ENCODE measurements at places on chromosomes 13 and 19.

GRCh38 chr19:40163541-40164129, 27.6 kb upstream of the MAP3K10 start:
- DNase-seq = no peak

GRCh38 chr13:94454906-94455305, 24.6 kb downstream of the DCT start:
- no peak for DNase-seq

- no peak for DNase-seq
Observed at GRCh38 chr19:18418483-18419194, 559 bp upstream of the SSBP4 start.

- DNase-seq = no peak
Observed at GRCh38 chr13:46071590-46072249, 19.2 kb upstream of the ZC3H13 start.

DNA sequence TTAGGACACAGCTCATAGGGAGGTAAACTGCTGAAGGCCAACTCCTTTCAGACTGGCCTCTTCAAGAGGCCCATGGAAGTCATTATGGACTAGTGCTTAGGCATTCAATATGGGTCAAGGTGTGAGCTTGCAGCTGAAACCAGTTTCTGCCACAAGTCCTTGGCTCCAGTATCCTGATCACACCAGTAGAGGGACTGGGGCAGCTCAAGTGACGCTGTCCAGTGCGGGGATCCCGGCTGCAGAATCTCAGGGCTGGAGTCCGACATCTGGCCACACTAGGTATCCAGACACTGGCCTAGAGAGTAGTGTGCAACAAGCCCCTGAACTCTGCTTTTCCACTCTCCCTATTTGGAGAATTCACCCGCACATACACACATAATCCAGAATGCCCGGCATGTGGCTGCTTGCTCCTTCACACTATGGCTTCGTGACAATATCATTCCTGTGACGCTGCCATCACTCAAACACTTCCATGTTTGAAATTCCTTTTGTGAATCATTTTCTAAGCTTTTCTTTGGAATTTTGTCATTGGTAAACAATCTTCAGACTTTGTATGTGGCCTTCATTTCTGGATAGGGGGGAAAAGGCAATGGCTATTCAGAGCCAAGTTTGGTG, 425.1 kb downstream of the EFNB2 start:
- no peak for DNase-seq

GRCh38 chr19:53659292-53659691, 27.5 kb downstream of the DPRX start:
- DNase-seq = no peak

GRCh38 chr19:35170359-35171061, 16.0 kb downstream of the FXYD5 start:
- DNase-seq = no peak

DNA sequence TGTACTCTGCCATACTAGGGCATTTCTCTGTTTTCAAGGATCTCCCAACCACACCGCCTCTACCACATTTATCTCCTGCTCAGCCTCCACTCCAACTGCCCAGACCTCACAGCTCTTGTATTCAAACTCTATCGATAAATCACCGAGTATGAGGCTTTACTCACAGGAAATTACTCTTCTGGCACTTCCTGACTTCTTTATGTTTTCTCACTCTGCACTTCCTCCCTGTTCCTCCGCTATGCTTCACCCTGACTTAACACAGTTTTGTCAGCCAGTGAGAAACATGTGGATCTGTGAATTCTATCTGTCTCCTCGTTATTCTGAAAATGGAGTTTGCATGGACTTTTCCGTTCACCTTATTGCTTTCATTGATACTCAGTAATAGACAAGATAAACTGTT, 2.6 kb upstream of the CARD8 start:
- no peak for DNase-seq

- no peak for DNase-seq
Observed at GRCh38 chr13:83810136-83810535, 72.1 kb downstream of the SLITRK1 start.

DNA sequence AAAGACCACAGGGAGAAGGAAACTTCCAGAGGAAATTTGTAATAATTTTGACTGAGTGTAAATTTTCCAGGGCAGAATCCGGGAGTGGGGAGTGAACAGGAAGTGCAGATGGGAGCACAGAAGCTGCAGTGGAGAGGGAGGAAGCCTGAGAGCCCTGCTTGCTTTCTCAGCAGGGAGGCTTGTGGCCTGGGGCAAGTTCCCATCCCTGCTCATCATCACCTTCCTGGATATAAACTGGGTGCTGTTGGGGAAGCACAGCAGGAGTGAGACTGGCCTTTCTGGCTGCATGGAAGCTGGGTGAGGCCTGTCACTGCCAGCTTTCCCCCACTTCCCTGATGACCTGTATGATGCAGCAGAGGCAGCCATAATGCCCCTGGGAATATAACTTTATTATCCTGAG, 532.9 kb downstream of the SLITRK6 start:
- DNase-seq = no peak
